ENCODE measurements at places on chromosomes 12 and 14. TPM values are rescaled to one million over a fixed set of nuclear protein-coding genes. Genes with fewer than 3 reads are reported as not detected.

ABHD12B gene
- total RNA-seq: not detected

INSM2 gene
- not detected for total RNA-seq

SMIM41 gene
- 0.82 TPM for total RNA-seq

DNA sequence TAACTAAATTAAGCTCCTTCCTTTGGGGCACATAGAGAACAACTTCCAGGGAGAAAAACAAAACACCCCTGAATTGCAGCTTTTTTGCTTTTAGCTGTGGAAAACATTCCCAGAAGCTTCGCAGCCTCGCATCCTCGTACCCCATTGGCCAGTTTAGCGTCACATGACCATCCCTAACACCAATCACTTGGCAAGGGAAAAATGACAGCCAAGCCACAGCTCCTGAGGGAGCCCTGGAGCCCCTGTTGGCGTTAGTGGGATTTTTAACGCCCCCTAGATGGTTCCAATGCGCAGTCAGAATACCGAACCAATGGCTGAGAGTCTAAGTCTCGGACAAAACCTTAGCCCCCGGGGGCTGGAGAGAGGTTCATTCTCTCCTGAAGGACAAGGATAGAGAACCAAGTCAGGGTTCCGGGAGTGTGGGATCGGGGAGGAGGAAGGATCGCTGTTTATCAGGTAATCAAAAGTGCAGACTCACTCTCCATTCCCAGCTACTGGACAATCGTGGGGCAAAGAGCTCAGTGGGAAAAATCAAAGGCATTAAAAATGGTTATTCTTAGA lies 135.6 kb upstream of the HIF1A start:
- DNase-seq: no peak

DNA sequence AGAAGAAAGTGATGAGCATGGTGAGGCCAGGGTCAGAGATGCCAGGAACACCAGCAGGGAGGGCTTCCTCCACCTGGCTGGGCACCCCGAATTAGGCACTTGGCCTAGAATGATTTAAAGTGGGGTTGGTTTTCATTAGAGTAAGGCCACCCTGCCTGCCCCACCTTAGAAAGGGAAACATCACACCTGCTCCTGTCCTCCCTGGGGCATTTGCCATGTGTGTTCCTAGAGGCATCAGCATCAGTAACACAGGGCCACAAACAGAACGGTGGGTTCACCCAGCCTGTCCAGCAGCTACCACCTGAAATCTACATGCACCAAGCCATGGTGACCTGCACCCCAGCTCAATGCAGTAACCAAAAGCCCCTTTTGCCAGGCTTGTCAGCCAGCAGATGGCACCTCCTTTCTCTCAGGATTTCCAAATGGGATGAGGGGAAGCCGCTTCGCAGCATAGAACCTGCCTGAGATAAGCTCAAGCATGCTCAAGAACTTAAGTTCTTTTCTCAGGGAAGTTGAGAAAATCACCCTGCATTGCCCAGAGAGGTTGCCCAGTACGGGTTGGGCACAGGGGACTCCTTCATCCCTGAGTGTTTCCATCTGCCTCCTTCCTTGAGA lies 338.8 kb downstream of the DPF3 start:
- no peak for DNase-seq

GRCh38 chr12:70319605-70320004 lies 46.5 kb upstream of the KCNMB4 start:
- DNase-seq: no peak

DNA sequence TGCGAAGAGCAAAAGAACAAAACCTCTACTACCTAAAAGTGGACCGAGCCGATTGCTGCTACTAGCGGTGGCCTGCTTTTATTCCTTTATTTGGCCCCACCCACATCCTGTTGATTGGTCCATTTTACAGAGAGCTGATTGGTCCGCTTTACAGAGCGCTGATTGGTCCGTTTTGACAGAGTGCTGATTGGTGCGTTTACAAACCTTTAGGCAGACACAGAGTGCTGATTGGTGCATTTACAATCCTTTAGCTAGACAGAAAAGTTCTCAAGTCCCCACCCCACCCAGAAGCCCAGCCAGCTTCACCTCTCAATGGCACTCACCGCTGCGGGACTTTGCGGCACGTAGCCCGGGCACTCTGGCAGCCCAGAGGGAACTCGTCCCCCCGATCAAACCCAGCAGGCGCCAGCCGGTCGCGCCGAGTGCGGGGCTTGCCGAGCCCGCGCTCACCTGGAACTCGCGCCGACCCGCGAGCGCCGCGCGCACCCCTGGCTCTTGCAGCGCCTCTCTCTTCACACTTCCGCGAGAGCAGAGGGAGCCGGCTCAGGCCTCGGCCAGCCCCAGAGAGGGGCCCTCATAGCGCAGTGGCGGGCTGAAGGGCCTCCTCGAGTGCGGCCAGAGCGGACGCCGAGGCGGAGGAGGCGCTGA lies 8.7 kb upstream of the FGD4 start:
- DNase-seq: peak; percentile 44

DNA sequence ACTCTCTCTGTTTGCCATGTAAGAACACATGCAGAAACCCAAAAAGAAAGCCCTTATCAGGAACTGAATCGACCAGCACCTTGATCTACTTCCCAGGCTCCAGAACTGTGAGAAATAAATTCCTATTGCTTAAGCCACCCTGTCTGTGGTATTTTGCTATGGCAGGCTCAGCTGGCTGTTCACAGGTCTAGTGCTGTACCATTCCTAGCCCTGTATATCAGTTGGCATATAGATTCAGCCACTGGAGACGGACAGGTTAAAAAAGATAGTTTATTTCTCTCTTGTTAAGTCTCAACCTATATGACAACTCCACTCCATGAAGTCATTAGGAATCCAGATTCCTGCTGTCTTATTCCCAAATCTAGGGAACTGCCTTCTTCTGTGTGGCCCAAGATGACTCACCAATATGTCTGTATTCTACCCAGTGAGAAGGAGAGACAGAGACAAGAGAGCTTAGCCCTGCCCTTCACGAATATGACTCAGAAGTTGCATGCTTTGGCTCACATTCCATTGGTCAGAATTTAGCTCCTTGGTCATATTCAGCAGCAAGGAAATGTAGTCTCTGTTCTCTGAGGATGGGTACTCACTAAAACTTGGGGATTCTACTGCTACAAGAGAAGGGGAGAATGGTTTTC lies 57.0 kb downstream of the PLEKHG7 start:
- DNase-seq: no peak

DNA sequence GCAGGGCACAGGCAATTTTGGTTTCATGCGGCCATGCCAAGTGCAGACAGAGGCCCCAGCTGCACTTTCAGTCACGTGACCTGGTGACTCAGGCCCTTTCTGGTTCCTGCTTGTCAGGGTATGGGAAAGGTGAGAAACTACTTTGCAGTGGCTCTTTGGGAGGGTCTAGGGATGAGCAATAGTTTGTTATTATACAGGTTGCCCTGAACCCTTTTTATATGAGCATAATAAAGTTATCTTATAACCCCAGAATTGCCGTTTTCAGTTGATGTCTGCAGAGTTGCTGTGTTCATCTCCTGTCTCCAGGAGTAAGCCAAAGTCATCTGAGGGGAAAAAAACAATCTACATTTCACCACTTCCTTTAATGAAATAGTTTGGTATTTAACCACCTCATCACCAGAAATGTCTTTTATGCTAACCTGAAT lies 30.9 kb upstream of the EMP1 start:
- DNase-seq: peak; percentile 37
